HEK293T (cell line): ENCODE measurements at places on chromosomes 7 and 10.
A peak's percentile ranks its signal among the peaks of the same experiment; 100 is the strongest.

GRCh38 chr7:157528785-157529341, 192.1 kb downstream of the DNAJB6 start:
- no peak for DNase-seq

GRCh38 chr7:149620961-149621360, 123.4 kb upstream of the ZNF746 start:
- DNase-seq: no peak

- no peak for DNase-seq
Measured at GRCh38 chr7:37901890-37902524, 14.6 kb downstream of the SFRP4 start.

DNA sequence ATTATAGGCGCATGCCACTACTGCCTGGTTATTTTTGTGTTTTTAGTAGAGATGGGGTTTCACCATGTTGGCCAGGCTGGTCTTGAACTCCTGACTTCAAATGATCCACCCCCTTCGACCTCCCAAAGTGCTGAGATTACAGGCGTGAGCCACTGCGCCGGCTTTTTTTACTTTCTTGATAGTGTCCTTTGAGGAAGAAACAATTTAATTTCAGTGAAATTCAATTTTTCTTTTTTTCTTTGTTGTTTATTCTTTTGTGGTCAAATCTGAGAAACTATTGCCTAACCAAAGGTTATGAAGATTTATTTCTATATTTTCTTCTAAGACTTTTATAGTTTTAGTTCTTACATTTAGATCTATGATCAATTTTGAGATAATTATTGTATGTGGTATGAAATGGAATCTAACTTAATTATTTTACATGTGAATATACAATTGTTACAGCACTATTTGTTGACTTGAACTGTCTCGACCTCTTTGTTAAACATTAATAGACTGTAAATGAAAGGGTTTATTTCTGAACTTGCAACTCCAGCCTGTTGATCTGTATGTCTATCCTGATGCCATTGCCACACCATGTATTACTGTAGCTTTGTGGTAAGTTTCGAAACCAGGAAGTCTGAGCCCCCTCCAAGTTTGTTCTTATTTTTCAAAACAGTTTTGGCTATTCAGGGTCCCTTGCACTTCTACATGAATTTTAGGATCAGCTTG, 19.8 kb upstream of the RASSF4 start:
- no peak for DNase-seq

- no peak for DNase-seq
Measured at GRCh38 chr10:59672150-59672875, 37.3 kb downstream of the SLC16A9 start.

DNA sequence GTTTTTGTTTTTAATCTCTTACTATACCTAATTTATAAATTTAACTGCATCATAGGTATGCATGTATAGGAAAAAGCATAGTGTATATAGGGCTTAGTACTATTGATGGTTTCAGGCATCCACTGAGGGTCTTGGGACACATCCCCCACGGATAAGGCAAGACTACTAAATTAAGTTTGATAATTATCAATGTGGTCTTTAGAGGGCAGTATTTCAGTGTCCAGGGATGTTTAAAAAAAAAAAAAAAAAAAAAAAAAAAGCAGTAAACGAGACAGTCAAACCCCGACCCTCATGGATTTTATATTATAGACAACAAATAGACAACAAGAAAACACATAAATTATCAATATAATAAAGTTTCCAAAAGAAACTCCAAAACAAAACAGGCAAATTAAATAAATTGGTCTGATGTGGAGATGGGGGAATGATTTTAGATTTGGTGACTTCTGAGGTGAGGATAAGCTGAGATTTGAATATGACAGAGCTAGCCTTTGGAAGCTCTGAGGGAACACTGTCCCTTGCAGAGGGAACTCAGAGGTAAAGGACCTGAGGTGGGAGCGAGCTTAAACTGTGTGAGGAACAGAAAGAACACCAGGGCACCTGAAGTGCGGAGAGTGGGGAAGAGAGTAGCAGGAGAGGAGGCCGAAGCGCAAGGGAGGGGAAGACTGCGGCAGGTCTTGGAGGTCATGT, 14.8 kb downstream of the ACSM6 start:
- peak; percentile 34 for DNase-seq

DNA sequence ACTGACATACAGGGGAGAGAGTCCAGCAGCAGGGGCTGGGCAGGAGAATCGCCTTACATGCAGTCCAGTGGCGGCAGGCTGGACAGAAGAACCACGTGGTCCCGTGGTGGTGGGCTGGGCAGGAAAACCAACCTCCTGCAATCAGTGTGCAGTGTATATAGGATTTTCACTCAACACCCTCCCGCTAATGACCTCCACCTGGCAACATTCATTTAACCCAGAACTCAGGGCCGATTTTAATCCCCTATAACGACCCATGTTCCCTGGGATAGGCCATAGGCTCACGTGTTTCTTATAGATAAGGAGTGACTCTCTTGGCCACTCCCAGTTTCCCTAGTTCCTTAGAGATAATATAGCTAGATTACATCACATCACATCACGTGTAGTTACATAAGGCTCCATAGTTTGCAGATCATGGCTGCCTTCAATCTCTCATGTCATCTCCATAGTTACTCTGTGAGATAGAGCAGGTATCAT, 19.4 kb downstream of the MTURN start:
- DNase-seq: no peak

- DNase-seq: peak; percentile 22
Measured at GRCh38 chr10:88728107-88728763, 22.2 kb downstream of the LIPK start.

DNA sequence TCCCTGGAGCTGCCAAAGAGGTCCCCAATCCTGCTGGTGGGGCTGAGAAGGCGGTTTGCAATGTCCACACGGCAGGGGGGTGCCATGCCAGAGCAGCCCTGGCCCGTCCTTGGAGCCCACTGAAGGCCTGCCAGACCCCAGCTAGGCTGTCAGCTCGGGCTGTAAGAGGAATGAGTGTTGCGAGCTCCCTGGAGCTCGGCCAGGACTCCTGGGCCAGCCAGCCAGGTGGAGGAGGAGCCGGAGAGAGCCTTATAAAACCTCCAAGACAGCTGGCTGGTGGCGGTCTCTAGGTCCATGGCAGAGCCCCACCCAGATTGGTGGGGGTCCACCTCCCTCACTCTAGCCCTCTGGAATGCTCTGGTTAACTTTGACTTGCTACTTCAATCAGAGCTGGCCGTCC, 55.1 kb upstream of the CALN1 start:
- DNase-seq: no peak

GRCh38 chr10:99629625-99629978, 9.4 kb upstream of the SLC25A28 start:
- no peak for DNase-seq

GRCh38 chr10:14684354-14684753, 90.3 kb downstream of the FAM107B start:
- DNase-seq: no peak

DNA sequence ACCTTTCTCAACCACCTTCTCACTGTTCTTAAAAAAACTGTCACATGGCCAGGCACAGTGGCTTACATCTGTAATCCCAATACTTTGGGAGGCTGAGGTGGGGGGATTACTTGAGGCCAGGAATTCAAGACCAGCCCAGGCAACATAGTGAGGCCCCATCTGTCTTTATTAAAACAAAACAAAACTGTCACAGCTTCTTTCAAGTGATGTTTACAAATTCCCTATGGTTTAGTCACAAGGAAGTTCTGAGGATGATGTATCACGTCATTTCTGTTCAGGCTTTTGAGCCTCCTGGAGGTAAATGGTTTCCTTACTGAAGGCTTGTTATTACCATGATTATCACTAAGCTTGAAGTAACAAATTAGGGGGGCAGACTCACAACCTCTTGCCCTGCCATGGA, 186.2 kb downstream of the CFTR start:
- DNase-seq: no peak

GRCh38 chr7:101882595-101883564, 65.5 kb downstream of the CUX1 start:
- DNase-seq: peak; percentile 70
